ENCODE measurements at places on chromosomes 16 and 17.

DNA sequence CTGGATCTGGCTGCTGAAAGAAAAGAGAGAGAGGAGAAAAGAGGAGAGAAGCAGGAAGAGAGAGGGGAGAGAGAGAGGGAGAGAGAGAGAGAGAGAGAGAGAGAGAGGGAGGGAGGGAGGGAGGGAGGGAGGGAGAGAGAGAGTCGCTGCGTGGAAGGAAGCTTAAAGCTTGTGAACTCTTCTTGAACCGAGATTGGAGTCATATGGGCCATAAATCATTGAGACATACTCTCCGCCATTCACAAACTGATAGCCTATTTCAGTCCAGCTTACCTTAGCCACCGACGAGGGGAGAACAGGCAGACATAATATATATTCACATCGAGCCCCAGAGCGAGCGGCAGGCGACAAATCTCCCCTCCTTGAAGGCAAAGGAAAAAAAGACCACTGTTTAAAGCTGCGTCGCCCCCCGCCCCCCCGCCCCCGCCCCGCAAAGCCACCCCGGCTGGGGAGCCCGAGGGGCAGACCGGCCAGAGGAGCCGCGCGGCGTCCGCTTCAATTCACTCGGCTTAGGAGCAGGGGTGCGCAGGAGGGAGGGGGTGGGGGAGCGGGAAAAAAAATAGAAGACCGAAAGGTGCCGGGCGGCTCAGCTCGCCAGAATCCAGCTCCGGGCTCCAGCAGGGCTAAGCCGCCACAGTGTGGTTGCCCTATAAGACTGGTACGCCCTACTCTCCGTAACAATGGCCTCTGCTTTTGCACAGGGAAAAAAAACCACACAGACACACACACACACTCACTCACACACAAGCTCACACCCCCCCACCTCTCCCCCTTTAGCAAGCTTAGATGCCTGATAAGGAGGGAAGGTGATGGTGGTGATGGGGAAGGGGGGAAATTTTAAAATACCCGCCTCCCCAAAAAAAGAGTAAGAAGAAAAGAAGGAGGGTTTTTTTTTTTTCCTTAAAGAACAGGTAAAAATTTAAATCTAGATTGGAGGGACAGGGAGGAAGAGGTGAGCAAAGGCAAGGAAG, 10.6 kb upstream of the HOXB2 start:
- DNase-seq: no peak

DNA sequence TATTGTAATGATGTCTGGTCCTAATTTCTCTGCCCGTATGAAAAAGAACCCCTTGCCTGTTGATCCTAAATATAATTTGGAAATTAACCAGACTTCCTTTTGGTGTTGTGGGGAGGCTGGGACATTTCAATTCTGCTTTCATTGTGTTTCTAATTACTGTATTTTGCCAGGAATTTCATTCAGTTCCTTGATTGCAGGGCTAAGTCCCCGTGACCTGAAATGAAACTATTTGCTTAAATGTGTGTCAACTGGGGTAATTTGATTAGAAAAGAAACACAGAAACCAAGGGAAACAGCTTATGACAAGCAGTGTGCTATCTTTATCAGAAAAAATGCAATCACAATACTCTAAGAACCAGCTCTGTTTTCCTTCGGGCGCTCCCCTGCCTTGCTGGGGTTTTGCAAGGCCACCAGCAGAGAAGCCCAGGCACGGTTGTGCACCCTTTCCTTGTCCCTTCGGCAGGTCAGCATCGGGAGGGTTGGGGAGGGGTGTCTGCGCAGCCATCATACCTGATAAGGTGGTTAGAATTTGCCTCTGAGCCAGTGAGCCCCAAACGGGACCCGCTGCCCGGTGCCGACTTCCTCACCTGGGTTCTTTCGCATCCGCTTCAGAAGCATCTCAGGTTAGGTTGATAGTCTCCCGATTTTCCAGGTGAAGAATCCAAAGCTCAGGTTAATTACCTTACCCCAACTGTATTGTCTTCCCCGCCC, 19.4 kb downstream of the KLHL36 start:
- no peak for DNase-seq

- DNase-seq: peak; percentile 20
These were observed 1.2 kb downstream of the RASD1 start for GRCh38 chr17:17494870-17495535.

DNA sequence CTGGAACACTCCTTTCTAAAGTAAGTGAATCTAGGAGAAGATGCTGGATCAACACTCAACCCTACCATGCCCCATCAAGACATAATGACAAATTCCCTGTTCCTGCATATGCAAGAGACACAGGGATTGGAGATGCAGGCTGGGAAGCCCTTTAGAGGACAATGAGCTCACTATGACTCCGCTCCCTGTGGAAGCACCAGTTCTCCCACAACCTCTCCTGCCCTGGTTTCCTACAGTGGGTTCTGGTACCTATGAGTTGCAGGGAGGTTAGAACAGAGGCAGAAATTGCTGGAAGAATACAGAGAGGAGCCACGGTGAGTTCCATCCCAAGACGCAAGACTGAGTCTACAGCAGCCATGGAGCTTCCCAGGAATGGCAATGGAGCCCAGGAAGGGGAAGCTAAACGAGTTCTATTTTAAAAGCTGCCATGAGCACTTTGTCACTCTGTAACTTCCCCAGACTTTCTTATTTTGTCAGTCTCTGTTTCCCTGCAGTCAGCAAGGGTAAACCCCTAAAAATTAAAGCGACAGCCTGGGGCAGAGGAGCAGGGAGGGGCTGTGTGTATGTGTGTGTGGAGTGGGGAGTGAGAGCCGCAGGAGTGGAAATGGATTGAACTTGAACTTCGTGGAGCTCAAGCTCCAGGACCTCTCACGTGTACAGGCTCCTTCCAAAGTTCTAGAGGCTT, 42.3 kb upstream of the PIK3R6 start:
- no peak for DNase-seq

DNA sequence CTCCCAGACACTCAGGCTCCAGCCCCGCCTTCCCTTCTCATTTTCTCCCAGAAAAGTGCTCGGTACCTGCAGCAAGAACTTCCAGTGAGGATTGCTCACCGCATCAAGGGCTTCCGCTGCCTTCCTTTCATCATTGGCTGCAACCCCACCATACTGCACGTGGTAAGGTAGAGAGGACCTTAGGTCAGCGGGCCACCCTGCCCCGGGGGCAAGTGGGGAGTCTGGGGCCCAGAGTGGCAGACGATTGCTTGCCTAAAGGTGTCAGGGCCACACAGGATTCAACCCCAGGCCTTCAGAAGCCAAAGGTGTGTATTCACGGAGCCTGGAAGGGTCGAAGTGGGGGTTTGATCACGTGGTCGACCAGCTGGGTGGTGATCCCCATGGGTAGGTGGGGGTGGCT, 1.4 kb downstream of the BCKDK start:
- DNase-seq: no peak

DNA sequence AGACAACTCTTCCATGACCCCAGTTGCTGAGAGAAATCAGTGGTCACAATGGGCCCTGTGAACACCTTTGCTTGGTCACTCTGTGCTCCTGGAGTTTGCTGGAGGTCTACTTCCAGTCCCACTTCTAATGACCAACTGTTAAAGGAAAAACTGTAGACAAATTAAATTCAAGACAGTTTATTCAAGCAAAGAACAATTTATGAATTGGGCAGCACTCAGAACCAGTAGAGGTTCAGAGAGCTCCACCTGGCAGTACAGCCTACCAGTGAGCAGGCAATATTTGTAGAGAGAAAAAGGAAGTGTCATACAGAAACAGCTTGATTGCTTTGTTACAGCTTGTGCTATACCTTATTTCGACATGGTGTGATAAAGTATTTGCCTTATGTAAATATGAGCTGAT, 116.5 kb downstream of the HS3ST3B1 start:
- DNase-seq: no peak

- DNase-seq: no peak
These were observed at the start of gene CRAMP1 for GRCh38 chr16:1612320-1613111. Gene CRAMP1, plus strand, starts transcription at chr16:1612360. Its CDS starts 2,280 bp downstream, at chr16:1614640.

DNA sequence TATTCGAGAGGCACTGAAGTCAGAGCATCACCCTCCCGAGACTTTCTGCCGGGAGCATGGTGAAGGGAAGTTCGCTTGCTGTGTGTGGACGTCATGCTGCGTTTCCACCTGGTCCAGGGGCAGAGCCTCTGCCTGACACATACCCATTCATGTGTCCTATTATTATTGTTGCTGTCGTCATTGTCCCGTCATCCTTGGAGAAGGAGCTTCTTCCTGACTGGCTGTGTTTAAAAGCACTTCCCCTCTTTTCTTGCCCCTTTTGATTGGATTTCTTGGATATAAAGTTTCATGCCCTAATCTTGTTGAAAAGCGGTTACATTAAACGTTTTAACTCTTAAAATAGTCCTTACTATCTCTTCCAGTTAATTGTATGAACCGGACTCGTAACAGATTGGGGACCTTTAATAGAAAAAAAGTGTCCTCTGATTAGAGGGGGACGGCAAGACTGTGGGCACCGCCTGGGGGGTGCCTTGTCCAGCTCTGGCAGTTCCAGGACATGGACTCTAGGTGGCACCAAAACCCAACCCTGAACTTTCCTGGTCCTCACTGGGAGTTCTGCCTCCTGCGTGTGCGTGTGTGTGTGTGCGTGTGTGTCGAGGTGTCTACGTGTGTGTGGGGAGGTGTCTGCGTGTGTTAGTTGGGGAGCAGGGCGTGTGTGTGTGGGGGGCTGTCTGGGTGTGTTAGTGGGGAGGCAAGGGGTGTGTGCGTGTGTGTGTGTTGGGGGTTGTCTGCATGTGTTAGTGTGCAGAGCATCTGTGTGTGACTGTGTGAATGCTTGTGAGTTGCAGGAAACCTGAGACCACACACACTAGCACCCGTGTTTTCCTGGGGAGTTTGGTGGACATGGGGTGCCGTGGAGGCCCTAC, 133.3 kb upstream of the CIBAR2 start:
- peak; percentile 56 for DNase-seq

GRCh38 chr16:10619271-10619849, 39.0 kb upstream of the EMP2 start:
- DNase-seq: no peak

- DNase-seq: no peak
These were observed 166.5 kb upstream of the ANKFN1 start for GRCh38 chr17:55986817-55987216.

DNA sequence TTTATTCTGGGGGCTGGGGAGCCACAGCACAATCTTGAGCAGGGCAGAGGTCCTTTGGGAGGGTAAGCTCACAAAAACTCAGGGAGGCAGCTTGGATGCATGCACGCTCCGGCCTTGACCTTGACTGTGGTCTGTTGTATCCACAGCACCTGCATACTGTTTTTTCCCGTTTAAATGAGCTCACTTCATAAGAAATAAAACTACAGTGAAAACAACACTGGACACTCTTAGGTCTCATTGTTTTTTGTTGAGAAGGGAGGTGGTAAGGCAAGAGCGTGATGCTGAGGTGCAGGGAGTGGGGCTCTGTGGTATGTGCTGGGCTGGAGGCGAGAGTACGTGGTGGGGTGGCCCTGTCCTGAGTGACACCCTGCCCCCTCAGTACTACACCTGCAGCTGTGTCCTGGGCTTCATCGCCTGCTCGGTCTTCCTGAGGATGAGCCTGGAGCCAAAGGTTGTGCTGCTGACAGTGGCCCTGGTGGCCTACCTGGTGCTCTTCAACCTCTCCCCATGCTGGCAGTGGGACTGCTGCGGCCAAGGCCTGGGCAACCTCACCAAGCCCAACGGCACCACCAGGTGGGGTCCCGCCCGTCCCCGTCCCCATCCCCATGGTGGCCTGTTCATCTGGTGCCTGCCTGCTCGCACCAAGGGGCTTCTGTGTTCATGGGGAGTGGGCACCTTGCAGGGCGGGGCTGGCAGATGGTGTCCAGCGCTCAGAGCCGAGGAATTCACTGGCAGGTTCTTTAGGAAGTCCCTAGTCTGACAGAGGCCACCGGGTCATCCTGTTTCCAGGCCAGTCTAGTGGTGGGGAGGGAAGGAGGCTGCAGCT, 44.2 kb downstream of the ADCY7 start:
- DNase-seq: no peak

DNA sequence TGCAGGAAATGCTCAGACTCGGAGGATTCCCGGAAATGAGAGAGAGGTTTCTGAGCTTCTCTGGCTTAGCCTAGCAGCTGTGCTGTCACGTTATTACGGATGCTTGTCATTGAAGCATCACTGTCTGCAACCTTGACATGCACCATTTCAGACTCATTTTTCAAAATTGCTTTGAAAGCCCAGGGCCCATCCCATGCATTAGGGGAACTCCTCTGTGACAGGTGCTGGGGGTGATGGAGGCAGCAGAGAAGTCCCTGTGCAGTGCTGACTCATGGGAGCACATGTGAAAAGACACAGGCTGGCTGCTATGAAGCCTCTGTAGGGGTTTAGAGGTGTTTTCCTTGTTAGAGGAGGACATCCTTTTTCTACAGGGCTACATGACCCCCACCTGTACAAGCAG, 214.0 kb upstream of the MPHOSPH6 start:
- DNase-seq: no peak

DNA sequence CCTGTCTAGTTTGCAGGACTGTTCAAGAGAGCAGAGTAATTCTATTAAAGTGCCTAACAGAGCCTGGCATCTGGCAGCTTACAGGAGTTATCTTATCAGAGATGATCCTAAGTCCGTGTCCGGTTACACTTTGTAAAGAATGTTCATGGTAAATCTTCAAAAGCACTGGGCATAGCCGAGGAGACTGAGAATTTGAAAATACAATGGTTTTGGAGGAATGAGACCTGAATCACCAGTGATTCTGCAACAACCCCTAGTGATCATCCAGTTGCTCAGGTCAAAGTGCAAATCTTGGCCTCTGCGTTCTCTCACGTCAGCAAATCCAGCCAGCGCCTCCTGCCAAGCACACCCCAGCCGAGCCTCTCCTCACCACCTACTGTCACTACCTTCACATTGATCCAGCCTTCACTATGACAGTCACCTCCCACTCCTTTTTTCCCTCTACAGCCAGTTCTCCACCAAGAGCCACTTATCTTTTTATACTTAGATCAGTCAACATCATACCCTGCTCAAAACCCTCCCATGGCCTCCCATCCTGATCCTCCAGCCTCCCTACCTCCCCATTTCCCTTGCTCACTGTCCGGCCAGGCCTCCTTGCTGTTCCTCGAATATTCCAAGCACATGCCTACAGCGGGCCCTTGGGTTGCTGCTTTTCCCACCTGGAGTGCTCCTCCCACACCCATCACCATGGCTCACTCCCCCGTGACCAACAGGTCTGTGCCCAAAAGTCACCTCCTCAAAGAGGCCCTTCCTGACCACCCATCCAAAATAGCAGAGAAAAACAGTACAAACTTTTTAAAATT, 57.4 kb upstream of the ERN1 start:
- no peak for DNase-seq

- DNase-seq: no peak
These were observed 221.4 kb downstream of the MSI2 start for GRCh38 chr17:57477522-57478362.

DNA sequence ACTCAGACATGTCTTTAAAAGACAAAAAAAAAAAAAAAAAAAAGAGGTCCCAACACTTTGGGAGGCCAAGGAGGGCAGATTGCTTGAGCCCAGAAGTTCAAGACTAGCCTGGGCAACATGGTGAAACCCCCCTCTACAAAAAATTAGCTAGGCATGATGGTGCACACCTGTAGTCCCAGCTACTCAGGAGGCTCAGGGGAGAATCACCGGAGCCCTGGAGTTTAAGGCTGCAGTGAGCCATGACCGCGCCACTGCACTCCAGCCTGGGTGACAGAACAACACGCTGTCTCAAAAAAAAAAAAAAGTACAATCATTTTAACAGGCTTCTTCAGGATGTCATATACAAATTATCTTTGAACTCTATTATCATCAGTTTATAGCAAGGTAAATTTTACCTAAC, 22.0 kb downstream of the C16orf87 start:
- DNase-seq: peak; percentile 7

All from CD4-positive, alpha-beta T cell treated with Interleukin-1 beta for 1 hour (primary cell).